NCI-H187 (cell line): ENCODE measurements at places on chromosomes 4 and X.

DNA sequence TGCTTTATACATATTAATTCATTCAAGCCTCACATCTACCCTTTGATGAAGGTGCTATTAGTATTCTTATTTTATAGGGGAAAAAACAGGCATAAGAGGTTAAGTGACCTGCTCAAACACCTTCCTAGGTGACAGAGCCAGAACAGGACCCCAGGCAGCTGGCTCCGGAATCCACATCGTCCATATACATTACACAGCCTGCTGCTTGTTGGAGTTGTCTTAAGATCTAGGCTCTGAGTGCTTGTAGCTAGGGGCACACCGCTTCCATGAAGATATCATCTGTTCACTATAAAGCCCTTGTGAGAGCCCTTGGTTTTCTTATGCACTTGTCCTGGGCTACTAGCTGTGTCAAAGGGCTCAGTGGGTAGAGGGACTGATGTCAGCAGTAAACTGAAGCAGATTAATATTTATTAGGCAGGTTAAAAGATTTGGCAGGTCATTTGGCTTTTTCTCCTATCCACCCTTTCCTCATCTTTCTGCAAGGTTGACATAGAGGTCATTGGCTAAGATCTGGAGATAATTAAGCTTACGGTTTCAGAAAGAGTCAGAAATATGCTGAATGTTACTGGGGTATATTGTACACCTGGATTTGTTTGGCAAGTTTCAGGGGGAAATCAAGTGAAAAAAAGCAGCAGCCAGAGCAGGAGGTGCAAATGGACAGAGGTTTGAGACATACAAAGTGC is 195.4 kb downstream of the SOWAHB start:
- no peak for DNase-seq

- DNase-seq, result no peak
Observed at GRCh38 chrX:44946771-44947170, 73.8 kb downstream of the KDM6A start.

DNA sequence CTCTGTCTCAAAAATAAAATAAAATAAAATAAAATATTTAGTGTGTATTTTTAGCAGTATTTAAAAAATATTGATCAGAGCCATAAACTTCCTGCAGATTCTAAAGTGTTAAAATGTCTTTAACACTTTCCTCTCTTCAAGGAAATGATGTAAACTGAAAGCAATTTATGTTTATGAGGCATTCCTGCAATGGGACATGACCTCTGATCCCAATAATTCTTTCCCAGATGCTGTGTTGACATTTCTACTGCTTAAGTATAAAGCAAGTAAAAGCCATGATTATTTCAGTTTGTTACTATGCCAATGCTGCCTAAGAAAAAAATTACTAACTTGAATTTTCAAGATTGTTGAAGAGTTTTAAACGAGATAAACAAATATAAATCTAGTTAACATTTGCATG is 29.0 kb downstream of the COQ2 start:
- no peak for DNase-seq

DNA sequence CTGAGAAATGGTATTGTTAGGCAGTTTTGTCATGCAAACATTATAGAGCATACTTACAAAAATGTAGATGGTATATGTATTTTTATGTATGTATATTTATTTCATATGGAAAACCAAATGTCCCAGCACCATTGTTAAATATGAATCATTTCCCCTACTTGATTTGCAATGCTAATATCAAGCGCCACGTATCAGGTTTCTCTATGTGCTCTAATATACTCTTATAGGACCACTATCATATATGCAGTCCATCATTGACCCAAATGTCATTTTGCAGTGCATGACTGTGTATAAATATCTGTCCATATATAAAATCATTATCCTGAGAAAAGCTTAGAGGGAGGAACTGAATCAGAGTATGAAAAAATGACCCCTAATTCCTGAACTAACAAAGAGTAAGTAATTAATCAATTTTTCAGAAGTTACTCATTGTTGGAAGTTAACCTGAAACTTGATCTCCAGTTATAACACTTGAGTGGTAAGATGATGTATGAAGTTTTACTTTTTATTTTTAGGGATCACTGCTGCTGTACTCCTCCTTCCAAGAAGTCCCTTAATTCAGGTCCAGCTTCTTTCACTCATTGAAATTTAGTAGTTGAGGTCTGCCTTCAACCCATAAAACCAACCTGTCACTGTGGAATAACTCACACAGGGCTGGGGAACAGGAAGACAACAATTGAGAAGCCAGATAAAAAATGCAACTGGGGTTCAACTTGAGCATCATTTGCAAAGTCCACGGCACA is 134.8 kb upstream of the LDB2 start:
- no peak for DNase-seq

- DNase-seq, result no peak
Observed at GRCh38 chr4:180052629-180053028, 2190.6 kb upstream of the TENM3 start.

GRCh38 chrX:10800796-10801195 is 180.4 kb upstream of the MID1 start:
- no peak for DNase-seq

GRCh38 chr4:163419074-163419473 is 54.5 kb downstream of the TKTL2 start:
- DNase-seq, result no peak

GRCh38 chrX:100829730-100830129 is 9.5 kb downstream of the CSTF2 start:
- no peak for DNase-seq

GRCh38 chr4:78618436-78618835 is 66.9 kb downstream of the ANXA3 start:
- no peak for DNase-seq

- no peak for DNase-seq
Observed at GRCh38 chr4:16199093-16199492, 27.2 kb downstream of the TAPT1 start.

DNA sequence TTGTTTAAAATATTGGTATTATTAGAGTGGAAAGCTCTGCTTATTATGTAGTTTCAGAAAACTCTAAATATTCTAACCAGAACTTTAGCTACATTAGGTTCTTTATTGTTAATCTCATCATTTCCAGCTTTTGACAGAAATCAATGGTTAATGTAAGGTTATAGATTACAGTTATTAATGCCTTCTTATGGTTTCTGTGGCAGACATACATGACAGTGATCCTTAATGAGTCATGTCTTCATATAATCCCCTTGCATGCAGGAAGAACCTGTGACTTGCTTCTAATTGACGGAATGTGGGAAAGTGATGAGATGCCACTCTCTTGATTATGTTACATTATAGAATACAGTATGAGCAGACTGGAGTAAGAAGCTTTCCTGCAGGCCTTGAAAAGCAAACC is 23.5 kb downstream of the KLHL8 start:
- no peak for DNase-seq

GRCh38 chr4:126947536-126947935 is 685.2 kb upstream of the INTU start:
- no peak for DNase-seq

DNA sequence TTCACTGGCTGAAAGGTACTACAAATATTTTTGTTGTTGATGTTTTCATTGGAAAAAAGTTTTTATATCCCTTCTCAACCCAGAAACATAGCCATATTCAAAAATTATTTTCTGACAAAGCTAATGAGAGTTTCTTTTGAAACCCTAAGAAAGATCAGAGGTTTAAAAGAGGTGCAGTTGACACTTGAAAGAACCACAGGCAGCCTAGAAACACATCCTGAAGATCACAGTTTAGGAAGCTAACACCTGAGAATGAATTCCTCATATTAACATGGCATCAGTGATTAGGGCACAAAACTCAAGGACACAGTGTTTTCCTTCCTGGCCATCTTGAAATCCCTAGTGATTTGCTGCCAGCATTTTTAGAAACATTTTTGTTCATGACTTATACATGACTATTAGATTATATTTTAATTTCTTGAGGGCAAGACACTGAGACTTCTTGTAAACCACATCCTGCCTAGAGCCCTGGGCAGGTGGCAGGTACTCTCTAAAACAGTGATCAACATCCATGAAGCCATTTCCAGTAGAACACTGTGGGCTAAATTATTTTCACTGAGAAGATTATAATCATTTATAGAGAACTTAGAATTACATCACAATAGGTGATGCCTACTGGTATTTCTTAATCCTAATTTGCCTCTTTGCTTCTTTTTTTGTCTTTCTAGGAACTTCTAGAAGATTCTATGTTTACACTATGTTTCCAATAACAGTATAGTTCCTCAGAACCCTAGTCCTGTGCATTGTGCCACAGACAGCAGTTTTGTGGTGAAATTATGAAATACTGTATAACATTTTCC is 80.0 kb downstream of the ARSJ start:
- no peak for DNase-seq

DNA sequence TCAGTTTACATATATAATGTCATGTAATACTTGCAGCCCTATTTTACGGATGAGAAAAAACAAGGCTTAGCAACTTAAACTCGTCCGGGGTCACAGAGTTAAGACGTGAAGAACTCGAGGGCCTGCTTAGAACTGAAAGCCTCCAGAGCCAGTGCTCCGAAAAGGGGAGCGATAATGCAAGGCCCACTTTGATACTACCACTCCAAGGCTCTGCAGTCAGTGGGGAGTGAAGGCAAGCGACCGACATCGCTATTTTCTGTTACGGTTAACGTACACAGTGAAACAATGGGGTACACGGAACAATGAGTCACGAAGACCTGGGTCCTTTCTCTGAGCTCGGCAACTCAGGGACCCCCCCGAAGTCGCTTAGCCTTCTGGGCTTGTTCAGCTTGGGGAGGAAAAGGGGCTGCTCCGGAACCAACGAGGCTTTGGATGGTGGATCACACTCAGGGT is 965 bp downstream of the PPA2 start:
- no peak for DNase-seq

DNA sequence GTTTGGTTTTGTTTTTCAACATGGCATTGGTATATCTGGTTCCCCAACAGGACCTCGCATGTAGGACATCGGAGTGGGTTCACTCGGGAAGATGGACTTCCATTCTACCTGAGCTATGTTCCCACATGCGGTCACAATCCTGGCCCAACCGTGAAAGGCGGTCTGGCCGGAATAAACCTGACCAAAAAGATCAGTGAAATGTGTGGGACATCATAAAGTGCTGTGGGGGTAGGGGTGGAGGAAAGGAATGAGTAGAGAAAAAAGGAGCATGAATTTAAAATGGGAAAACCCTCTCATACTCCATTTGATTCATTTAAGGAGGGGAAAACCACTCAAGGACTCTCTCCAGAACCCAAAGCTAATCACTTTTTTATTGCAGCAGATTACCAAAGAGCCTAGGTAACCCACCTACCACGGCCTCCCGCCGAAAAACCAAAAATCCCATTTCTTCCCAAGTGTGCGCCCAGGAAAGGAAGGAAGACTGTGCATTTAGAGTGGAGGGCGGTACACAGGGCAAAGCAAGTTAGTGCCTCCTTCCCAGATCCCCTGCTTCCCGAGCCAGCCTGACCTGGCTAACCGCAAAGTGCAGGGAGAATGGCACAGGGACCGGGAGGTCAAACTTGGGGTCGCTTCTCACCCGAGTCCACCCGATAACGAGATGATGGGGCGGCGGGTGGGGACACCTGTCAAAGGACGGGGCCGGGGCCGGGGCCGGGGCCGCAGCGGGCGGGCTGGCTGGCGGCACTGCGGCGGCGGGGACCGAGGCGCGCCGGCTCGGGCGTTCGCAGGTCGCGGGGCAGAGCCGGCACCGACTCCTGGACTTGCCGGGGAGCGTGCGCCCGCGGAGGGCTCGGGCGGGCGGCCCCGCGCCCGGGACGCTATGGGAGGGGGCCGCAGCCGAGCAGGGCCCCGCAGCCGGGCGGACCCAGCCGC is 669 bp downstream of the TMEM150C start:
- DNase-seq, result no peak

GRCh38 chrX:15471028-15471427 is 22.1 kb downstream of the PIR start:
- peak; percentile 5 for DNase-seq

DNA sequence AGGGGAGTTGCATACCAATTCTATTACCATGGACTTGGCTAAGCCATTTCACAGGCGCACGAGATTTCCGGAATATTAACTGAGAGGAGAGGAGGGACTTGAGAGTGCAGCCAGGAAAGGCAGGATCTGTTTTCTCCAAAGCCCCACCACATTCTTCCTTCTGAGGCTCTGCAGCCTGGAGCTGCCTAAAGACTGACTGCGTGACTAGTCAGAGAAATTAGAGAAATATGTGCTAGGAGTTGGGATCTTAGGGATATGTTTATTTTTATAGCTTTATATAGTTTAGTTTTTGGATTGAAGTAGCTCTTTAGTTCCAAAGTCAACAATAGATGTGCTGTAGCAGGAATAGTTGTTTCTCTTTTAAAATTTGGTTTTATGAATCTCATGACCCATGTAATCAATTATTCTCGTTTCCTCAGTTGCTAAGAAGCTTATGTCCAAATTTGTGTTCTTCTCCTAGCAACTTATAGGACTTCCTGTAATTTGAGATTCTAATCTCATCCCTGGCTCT is 300.1 kb upstream of the DDX53 start:
- no peak for DNase-seq

- no peak for DNase-seq
Observed at GRCh38 chr4:38570647-38571276, 93.2 kb upstream of the KLF3 start.
